Smooth muscle cell of the pulmonary artery (primary cell): ENCODE measurements at places on chromosomes 16 and 17. TPM values are rescaled to one million over a fixed set of nuclear protein-coding genes. Genes with fewer than 3 reads are reported as not detected.

AARS1 gene
- total RNA-seq = 215 and 281 TPM in 2 replicates

RAMP2 gene
- 0.13 and 0.46 TPM in 2 replicates for total RNA-seq

GP1BA gene
- not detected in 2 replicates for total RNA-seq

SLC47A1 gene
- 3.5 and 4.9 TPM in 2 replicates for total RNA-seq

CCDC144A gene
- 8.8 and 11.7 TPM in 2 replicates for total RNA-seq

SBK1 gene
- under 0.01 and 0.03 TPM in 2 replicates for total RNA-seq

RAPGEFL1 gene
- 1.8 and 3.5 TPM in 2 replicates for total RNA-seq

RCVRN gene
- 0.07 TPM in 1 of 2 replicates, not detected in the other for total RNA-seq

ZMYND15 gene
- total RNA-seq = 0.07 and 0.10 TPM in 2 replicates

ST6GALNAC1 gene
- 0.43 TPM in 1 of 2 replicates, not detected in the other for total RNA-seq

PLD6 gene
- total RNA-seq = 2.4 and 5.4 TPM in 2 replicates

STAC2 gene
- 0.13 and 2.1 TPM in 2 replicates for total RNA-seq

PDIA2 gene
- 1.6 and 1.7 TPM in 2 replicates for total RNA-seq

OR2C1 gene
- total RNA-seq = 0.26 TPM in 1 of 2 replicates, not detected in the other

UTS2R gene
- total RNA-seq = not detected in 2 replicates

CACNG1 gene
- not detected in 2 replicates for total RNA-seq

DLX4 gene
- total RNA-seq = not detected in 2 replicates

PRR35 gene
- total RNA-seq = not detected in 2 replicates

JMJD6 gene
- total RNA-seq = 22.4 and 23.0 TPM in 2 replicates

ITGAX gene
- not detected in 2 replicates for total RNA-seq

KRT31 gene
- total RNA-seq = not detected in 2 replicates

BLTP2 gene
- 164 and 202 TPM in 2 replicates for total RNA-seq

HOXB1 gene
- total RNA-seq = not detected in 2 replicates

ASPHD1 gene
- total RNA-seq = 8.8 and 12.8 TPM in 2 replicates

RAB37 gene
- 0.33 and 0.36 TPM in 2 replicates for total RNA-seq

STRADA gene
- 23.7 and 25.8 TPM in 2 replicates for total RNA-seq

NPIPB8 gene
- 0.13 and 0.52 TPM in 2 replicates for total RNA-seq

USP32 gene
- 77.7 and 85.7 TPM in 2 replicates for total RNA-seq

COX10 gene
- 11.9 and 12.4 TPM in 2 replicates for total RNA-seq

CDRT15 gene
- not detected in 2 replicates for total RNA-seq

CCL2 gene
- total RNA-seq = 163 and 208 TPM in 2 replicates

CFAP97D1 gene
- total RNA-seq = under 0.01 TPM in 1 of 2 replicates, not detected in the other

MT4 gene
- total RNA-seq = not detected in 2 replicates

GAST gene
- not detected in 2 replicates for total RNA-seq

ABI3 gene
- 0.17 and 0.20 TPM in 2 replicates for total RNA-seq

PROCA1 gene
- 0.85 and 1.6 TPM in 2 replicates for total RNA-seq

CCL4L2 gene
- 0.13 TPM in 1 of 2 replicates, not detected in the other for total RNA-seq

ORMDL3 gene
- 98.0 and 118 TPM in 2 replicates for total RNA-seq

GCGR gene
- total RNA-seq = not detected in 2 replicates

SULT1A2 gene
- not detected in 2 replicates for total RNA-seq

MAPT gene
- total RNA-seq = 0.52 and 0.53 TPM in 2 replicates

TBC1D3I gene
- 0.07 and 0.78 TPM in 2 replicates for total RNA-seq
